Effector CD4-positive, alpha-beta T cell (primary cell): ENCODE measurements at places on chromosomes 2 and 18.

- no peak for DNase-seq
These were observed 21.5 kb downstream of the B3GNT2 start for GRCh38 chr2:62217421-62217820.

GRCh38 chr2:120740765-120741524 lies 5.3 kb downstream of the GLI2 start:
- DNase-seq, result no peak

DNA sequence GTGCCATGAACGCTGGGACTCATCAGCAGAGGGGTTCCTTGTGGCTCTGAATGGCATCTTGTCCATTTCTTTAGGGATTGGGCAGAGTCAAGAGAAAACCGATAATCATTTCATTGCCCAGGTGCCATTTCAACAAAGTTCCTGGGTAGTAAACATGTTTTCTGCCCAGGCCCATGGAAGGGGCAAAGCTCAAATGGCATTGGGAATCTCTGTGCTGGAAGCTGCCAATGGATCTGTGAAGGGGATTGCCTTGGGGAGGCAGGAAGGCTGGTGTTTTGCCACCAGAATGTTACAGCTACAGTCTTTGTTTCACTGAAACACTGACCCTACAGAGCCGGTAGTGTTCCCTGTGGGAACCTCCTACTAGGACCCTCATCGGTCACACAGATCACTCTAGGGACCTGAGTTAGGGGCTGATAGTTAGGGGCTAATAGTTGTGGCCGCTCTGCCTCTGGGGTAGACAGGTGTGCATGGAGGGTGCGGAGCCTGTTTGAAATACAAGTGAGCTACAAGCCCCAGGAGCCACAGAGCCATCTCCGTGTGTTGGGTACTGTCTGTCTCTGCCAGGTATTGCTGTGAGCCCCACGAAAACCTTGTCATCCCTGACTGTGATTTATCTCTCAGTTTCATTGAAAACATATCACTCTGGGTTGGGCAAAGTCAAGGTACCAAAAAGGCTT lies 224.4 kb upstream of the COPS8 start:
- DNase-seq, result no peak

DNA sequence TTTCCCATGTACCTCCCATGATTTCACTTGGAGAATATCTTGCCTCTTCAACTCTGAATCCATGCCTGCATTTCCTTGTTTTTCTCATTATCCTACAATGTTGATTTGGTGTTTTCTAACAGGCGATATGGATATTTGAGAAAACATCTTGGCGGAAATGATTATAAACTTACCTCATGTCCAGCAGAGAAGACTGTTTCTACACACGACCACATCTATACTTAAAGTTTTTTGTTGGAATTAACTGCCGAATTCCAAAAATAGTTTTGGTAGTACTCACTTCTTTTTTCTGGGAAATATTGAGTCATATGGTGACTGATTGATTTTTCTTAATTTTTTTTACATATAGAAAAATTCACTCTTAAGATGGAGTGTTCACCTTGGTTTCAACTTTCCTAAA lies 41.4 kb upstream of the TMEFF2 start:
- DNase-seq, result no peak

DNA sequence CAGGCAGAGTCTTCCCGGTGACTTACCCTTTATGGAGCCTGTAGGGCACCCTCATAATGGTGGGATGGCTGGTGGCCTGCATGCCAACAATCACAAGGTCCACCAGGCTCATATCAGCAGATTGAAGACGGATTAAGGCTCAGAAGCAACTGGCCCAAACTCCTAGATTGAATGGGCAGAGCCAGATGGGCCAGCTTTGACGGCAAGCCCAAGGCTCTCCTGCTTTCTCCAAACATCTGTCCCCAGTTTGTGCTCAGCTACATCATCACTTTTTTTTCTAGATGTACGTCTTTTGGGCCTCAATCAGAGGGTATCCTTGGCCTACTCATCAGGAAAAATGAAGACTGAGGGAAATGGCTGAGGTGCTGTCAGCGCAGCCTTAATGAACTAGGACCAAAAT lies 114.6 kb downstream of the VIT start:
- no peak for DNase-seq

DNA sequence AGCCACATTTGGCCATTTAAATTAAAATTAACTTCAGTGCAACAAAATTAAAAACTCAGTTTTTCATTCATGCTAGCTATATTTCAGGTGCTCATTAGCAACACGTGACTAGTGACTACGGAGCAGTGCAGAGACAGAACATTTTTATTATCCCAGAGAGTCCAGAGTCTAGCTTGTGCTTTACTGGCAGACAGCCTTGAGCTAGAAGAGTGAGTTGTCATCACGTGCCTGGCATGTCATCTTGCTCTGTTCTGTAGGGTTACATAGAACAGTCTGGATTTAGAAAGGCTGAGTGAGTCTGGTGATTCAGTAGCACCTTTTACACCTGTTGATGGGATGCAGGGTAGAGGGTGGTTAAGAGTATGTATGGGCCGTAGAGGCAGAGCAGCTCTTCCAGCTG lies 136.9 kb upstream of the IL1R2 start:
- DNase-seq, result no peak

DNA sequence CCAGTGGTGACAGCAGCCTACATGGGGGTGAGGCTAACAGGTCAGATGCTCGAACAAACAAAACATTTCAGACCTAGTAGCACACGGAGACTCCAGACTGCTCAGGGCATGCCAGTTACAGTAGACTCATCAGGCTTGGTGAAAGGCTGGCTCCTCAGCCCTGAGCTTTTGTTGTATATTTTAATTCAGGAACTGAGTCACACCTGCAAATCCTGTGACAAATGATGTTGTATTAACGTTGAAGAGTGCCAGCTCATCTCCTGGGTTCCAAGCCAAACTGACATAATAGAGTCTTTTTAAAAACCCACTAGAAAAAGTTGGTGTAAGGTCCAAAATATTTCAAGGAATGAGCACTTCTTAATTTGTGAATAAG lies 65.3 kb downstream of the C1D start:
- DNase-seq, result no peak

- DNase-seq, result no peak
These were observed 183.8 kb downstream of the PTPRM start for GRCh38 chr18:7750966-7751365.

GRCh38 chr2:132955871-132956615 lies 286.0 kb upstream of the LYPD1 start:
- no peak for DNase-seq

- DNase-seq, result no peak
These were observed 121.2 kb upstream of the SLC35G4 start for GRCh38 chr18:11488175-11488574.

DNA sequence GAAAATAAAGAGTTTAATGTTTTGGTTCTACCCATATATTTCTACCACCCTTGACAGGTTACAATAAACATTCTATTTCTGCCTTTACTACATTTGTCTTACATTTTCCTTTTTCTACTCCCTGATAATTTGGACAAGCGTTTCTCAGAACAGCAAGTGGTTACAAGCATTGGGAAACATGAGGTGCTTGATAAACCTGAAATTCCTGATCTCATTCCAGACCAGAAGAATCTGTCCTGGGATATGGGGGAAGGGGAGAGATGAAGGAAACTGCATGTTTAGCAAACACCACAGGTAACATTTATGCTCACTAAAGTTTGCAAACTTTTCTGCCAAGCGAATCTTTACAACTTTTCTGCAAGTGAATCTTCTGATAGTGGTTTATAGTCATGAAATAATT lies 28.3 kb upstream of the DSC1 start:
- DNase-seq, result no peak

DNA sequence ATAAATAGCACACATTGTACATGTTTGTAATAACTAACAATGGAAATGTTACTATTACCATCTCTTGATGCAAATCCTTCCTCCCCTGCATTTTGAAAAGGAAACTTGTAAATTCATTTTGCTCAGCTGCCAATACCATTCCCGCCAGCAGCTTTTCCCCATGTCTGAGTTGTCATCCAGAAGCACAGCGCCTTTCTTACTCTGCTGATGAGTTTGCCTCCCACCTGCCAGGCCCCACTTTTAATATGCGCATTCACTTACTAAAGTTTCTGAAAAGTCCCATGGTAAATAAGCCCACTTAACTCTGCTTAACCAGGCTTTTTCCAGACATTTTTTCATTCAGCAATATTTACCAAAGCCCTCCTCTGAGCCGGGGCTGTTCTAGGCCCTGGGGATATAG lies 3.9 kb downstream of the CHST10 start:
- DNase-seq, result no peak

- no peak for DNase-seq
These were observed 106.7 kb downstream of the METTL8 start for GRCh38 chr2:171327043-171327496.

DNA sequence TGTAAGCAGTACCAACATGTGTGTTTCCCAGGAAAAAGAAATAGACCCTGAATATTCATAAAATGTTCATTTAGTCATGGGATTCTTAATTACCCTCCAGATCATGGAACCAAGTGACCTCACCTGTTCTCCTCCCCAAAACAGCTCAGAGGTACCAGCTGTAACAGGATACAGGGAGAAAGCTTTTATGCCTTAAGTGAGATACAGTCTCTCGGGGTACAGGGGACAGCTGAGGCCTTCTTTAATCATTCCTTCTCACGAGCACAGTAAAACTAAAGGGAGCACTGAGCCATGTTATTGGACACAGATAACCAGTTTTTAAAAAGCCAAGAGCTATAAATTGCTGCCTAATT lies 16.6 kb downstream of the EPHA4 start:
- no peak for DNase-seq

GRCh38 chr2:233108611-233109490 lies 48.7 kb downstream of the INPP5D start:
- DNase-seq, result no peak

DNA sequence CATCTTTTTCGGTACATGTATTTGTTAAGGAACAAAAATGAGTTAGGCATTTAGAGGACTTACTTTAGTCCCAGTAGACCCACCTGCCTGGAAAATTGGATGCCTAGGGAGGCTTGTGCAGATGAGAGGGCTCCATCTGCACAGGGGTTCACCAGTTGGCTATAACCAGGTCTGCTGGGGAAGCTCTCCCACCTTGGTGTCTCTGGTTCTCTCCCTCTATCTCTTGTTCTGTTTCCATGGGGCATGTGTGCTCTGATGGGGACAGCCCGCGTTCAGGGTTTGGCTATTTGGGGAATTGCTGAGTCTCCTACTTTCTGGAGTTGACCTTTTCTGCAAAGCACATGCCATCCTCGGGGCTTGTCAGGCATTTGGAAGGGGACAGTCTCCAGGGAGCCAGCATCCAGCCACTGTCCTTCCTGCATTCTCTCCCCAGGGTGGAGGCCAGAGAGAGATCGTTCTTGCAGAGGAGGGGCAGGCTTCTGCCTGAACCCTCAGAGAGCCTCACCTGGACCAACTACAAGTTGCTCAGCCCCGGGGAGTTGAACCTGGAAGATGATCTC lies 157.3 kb downstream of the KLHL29 start:
- DNase-seq, result no peak

- DNase-seq, result no peak
These were observed 295.9 kb upstream of the CRIM1 start for GRCh38 chr2:36059691-36060090.

GRCh38 chr18:63223837-63224236 lies 95.7 kb downstream of the BCL2 start:
- no peak for DNase-seq

- DNase-seq, result no peak
These were observed 28.6 kb upstream of the CLASP1 start for GRCh38 chr2:121677855-121678254.

DNA sequence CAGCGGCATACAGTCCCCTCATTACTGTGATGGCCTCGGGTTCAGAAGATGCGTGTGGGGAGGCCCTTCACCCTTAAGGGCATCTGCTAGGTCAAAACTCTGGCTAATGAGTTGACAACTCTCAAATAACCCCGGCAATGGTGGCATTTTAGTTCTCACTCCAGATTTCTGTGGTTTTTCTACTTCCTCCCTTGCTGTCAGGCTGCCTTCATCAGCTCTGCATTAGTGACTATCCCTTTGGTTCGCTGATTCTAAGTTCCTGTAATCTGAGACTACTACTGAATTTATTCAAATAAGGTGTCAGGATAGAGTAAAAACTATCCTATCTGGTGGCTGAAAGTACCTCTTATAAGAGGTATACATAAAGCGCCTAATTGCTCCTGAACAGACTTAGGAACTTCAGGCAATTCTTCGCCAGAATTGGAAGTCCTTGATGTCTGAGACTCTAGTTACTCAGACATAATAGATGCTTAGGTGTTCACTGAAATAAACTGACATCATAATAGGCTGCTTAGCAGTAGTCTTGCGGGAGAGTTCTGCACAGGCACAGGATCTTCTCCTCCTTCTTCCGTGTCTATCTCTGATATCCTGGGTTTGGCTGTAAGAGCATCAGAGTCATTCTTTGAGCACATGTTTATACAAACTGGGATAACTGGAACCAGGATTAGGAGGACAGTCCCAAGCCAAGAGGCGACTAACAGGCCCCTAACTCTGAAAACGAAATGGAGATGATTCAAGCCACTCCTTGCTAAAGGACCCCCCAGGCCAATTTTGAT lies 194.5 kb downstream of the DNER start:
- no peak for DNase-seq

GRCh38 chr2:230153390-230153976 lies 66.3 kb downstream of the SP110 start:
- no peak for DNase-seq

DNA sequence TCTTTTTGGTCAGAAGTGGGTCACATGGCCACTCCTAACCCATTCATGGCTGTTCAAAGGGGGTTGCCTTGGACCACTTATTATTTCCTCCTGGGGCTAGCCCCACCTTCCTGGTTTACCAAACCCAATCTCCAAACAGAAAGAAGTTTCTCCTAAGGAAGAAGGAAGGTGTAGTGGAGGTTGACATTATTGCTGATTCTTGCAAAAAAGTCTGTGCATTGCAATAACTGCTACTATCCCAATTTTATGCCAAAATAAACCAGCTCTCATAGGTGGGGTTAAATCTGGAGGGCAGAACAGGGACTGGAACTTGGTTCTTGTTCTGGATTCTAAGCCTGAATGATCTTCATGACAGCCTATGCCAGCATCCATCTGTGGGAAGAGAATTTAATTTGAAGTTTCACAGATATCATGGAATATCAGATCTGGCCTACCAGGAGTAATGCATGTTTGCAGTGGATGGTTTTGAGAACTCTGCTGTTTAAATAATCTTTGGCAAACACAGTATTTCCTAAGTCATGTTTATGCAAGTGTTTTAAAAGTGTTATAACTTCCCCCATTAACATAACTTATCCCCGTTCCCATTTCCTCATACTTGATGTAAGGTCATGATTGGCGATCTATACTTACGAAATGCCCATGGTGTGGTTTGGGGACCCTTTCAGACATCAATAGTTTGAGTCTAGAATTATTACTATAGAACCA lies 11.9 kb downstream of the ANXA4 start:
- no peak for DNase-seq

DNA sequence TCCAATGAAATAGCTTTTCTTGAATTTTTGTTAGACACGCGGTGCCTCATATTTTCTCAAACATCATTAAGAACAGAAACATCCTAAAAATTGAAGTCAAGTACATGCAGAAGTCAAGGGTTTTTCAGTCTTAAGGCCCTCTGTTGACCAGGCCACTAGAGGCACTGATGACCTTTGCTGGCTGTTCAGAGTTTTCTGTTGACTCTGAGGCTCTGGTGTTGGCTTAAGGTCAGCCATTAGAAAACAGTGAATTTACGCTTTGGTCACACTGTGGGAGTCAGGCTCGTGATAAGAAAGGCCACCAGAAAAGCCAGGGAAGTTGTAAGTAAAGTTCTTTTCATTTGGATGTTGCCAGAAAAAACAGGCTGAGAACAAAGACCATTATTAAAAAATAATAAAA lies 5.8 kb upstream of the UPP2 start:
- no peak for DNase-seq

- DNase-seq, result no peak
These were observed 561.1 kb downstream of the CNTNAP5 start for GRCh38 chr2:124586210-124586609.

GRCh38 chr2:236968880-236969534 lies 116.7 kb upstream of the COPS8 start:
- no peak for DNase-seq
